Activated CD4-positive, alpha-beta T cell treated with anti-CD3 and anti-CD28 coated beads, Interleukin-2, amount 10 ng/mL, durations not matched to agents 7 days and 5 days (primary cell): ENCODE measurements at places on chromosomes 12 and 14. TPM values are rescaled to one million over a fixed set of nuclear protein-coding genes. Genes with fewer than 3 reads are reported as not detected.
A peak's percentile ranks its signal among the peaks of the same experiment; 100 is the strongest.

DNA sequence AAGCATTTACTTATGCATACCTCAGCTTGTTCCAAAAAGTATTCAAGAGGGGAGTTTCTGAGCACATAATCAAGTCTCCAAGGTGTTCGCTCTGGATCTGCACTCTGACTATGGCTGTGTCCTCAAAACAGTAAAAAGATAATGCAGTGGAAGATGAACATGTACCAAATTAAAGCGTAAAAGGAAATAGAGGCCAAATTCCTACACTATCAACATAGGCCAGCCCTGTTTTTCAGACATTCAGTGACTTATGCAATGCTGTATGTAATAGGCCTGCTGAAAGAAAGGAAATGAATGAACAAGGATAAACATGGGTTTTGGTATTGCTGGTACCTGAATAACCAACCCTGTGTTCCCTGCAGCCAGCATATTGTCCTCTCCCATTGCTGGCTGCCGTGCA is 115.7 kb downstream of the SAMD4A start:
- no peak for DNase-seq
- H3K4me1 ChIP-seq, result peaks cover 16% of the 10 kb centered on the region
- H3K36me3 ChIP-seq, result peaks cover 2% of the 10 kb centered on the region
- no peak overlapping the region for H3K4me3 ChIP-seq
- H3K27ac ChIP-seq, result no peak overlapping the region

DNA sequence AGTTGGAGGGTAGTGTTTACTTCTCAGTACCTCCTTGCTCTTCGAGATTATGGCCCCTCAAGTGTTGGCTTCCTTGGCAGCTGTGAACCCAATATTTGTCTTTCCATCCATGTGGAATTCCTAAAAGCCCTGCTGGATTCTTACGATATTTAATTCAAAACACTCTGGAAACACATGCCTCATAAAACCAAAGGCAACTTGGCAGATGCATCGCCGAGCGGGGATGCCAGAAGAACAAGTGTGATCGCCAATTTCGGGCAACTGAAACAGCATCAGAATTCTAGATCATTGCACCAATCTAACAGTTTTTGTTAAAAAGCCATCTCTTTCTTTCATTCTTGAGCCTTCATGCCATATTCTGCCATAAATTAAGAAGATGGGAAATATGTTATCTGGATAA is 934.4 kb downstream of the AACS start:
- H3K4me3 ChIP-seq, result no peak overlapping the region
- no peaks in the 10 kb centered on the region for H3K27me3 ChIP-seq
- no peaks in the 10 kb centered on the region for H3K4me1 ChIP-seq

NEUROD4 gene
- not detected for total RNA-seq

GRCh38 chr12:125249066-125249824 is 184.0 kb downstream of the AACS start:
- no peaks in the 10 kb centered on the region for H3K36me3 ChIP-seq
- no peaks in the 10 kb centered on the region for H3K4me1 ChIP-seq
- H3K27ac ChIP-seq, result no peak overlapping the region
- peaks cover 2% of the 10 kb centered on the region for H3K27me3 ChIP-seq
- H3K4me3 ChIP-seq, result no peak overlapping the region

GRCh38 chr14:34502545-34503225 is 36.8 kb downstream of the EAPP start:
- no peaks in the 10 kb centered on the region for H3K27me3 ChIP-seq
- DNase-seq, result no peak
- H3K4me1 ChIP-seq, result no peaks in the 10 kb centered on the region
- H3K36me3 ChIP-seq, result no peaks in the 10 kb centered on the region
- no peak overlapping the region for H3K27ac ChIP-seq

CRIP1 gene
- 753 TPM for total RNA-seq

- H3K27me3 ChIP-seq, result no peaks in the 10 kb centered on the region
- no peak for DNase-seq
- H3K36me3 ChIP-seq, result peaks cover 78% of the 10 kb centered on the region
- H3K4me1 ChIP-seq, result peaks cover 84% of the 10 kb centered on the region
- peak overlapping the region; percentile 99 for H3K27ac ChIP-seq
Observed at GRCh38 chr14:91231446-91231845, 13.1 kb downstream of the GPR68 start.
